ENCODE measurements at places on chromosomes 16 and 17.

- DNase-seq: no peak
Observed at GRCh38 chr17:19348806-19349205, 13.7 kb downstream of the B9D1 start.

GRCh38 chr16:49588026-49588425 is 214.4 kb downstream of the C16orf78 start:
- no peak for DNase-seq

GRCh38 chr17:69516911-69517310 is 102.4 kb downstream of the MAP2K6 start:
- DNase-seq: no peak

- DNase-seq: no peak
Observed at GRCh38 chr16:65489531-65490023, 367.7 kb upstream of the CDH11 start.

DNA sequence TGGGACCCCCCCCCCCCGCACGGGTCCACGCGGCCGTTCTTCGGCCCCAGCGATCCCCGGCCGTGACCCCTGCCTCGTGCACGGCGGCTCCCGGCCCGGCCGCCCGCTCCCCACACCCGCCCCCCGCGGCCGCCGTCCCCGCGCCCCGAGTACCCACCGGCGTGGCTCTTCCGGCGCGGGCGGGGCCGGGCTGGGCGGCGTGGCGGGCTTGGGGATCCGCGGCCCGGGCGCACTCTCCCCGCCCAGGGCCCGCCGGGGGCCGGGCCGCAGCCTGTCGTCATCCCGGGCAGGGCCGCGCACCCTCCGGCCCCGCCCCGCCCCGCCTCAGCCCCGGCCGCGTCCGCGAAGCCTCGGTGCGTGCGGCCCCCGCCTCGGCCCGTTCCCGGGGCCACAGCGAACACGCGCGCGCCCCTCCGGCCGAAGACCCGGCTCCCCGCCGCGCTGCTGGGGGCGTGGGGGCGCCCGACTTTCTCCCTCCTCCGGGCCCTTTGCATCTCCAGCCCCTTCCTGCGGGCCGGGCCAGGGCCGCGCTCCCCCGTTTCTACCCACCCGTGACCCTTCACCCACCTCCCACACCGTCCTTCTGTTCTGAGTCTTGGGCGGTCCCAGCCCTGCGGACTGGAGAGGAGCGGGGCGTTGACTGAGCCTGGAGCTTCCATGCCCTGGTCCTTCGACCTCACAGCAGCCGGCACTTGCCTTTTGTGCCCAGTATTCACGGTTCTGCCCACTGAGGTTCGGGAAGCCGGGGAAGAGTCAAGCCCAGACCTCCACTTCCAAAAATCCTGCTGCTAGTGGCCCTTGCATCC is 840 bp downstream of the MYO1C start:
- no peak for DNase-seq

- DNase-seq: no peak
Observed at GRCh38 chr17:65627891-65628643, 66.6 kb upstream of the AXIN2 start.

- no peak for DNase-seq
Observed at GRCh38 chr17:37050920-37051319, 102.2 kb downstream of the AATF start.

DNA sequence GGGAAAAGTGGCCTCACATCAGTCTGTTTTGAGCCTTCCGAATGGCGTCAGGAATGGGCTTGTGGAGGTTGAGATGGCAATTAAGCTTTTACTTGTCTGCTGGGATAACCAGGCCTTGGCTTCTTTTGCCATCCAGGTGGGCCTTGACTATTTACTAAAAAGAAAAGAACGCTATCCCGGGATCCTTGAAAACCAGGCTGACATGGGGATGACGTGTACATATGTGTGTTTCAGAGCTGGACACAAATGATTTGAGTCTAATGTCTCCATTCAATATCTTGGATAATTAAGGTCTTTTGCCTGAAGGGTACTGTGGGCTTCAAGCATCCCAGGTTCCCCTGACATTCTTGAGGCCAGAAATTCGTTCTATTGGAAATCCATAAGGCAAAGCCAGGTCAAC is 32.6 kb upstream of the HOXB13 start:
- no peak for DNase-seq

DNA sequence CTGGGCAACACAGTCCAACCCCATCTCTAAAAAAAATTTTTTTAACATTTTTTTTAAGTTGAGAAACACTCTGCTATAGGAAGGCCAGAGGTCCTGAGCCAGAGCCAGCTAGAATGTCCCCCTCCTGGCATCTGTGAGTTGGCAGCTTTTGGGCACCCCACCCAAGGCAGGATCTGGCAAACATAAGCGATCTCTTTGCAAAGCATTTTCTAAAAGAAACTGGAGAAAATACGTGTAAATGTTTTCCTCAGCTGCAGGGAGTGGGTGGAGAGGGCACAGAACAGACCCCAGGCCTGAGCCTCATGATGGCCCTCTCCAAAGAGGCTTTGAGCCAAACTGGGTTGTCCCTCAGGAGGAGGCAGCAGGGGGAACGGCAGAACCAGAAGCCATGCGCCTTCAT is 11.7 kb downstream of the CAVIN1 start:
- no peak for DNase-seq

- no peak for DNase-seq
Observed at GRCh38 chr17:60439501-60439900, 17.2 kb downstream of the CHCT1 start.

GRCh38 chr17:76631821-76632565 is 11.6 kb downstream of the ST6GALNAC1 start:
- no peak for DNase-seq

- no peak for DNase-seq
Observed at GRCh38 chr17:17091856-17092756, 49.8 kb downstream of the MPRIP start.

- DNase-seq: no peak
Observed at GRCh38 chr17:62996221-62996620, 30.2 kb downstream of the TANC2 start.

- no peak for DNase-seq
Observed at GRCh38 chr17:74391771-74392170, 24.5 kb downstream of the GPR142 start.

DNA sequence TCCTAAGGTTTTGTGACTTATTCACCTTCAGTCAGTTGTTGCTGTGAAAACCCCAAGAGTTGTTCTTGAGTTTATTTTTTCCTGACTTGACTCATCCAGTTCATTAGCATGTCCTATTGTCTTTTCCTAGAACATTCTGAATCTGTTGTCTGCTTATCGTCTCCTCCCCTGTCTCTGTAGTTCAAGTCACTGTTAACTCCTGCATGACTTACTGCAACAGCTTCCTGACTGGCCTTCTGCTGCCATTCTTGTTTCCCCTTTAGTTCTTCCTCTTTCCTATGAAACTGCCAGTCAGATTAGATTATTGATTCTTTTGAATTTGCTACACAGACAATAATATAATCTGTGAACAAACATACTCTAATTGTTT is 161.5 kb downstream of the FTO start:
- DNase-seq: no peak

- DNase-seq: no peak
Observed at GRCh38 chr16:78679546-78679945, 580.1 kb downstream of the WWOX start.

GRCh38 chr17:65028545-65028843 is 28.0 kb downstream of the GNA13 start:
- DNase-seq: no peak

- no peak for DNase-seq
Observed at GRCh38 chr16:51151961-51152663, 1.0 kb upstream of the SALL1 start.

DNA sequence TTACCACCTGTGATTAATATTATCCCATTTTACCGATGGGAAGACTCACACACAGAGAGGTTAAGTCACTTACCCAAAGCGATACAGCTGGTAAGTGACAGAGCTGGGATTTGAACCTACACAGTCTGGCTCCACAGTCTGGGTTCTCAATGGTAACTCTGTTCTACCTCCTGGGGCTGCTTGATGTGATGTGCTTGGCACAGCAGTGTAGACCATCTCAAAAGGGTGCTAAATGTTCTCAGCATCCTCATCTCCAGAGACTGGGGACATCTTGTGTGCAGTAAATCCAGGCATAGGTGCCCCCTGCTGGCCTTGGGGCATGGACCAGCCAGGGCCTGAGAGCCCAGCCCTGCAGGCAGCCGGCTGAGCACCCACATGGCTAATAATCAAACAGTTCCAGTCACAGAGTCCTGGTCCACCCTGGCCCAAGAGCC is 15.4 kb upstream of the KATNB1 start:
- peak; percentile 19 for DNase-seq

DNA sequence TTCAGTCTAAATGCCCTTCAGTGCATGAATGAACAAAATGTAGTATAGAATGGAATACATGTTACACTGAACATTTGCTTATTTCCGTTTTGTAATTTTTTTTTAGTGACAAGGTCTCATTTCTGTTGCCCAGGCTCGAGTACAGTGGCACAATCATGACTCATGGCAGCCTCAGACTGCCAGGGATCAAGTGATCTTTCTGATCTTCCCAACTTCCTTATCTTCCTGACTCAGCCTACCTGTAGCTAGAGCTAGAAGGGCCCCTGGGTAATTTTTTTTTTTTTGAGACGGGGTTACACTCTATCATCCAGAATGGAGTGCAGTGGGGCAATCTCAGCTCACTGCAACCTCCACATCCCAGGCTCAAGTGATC is 7.3 kb upstream of the SLX4 start:
- DNase-seq: no peak

DNA sequence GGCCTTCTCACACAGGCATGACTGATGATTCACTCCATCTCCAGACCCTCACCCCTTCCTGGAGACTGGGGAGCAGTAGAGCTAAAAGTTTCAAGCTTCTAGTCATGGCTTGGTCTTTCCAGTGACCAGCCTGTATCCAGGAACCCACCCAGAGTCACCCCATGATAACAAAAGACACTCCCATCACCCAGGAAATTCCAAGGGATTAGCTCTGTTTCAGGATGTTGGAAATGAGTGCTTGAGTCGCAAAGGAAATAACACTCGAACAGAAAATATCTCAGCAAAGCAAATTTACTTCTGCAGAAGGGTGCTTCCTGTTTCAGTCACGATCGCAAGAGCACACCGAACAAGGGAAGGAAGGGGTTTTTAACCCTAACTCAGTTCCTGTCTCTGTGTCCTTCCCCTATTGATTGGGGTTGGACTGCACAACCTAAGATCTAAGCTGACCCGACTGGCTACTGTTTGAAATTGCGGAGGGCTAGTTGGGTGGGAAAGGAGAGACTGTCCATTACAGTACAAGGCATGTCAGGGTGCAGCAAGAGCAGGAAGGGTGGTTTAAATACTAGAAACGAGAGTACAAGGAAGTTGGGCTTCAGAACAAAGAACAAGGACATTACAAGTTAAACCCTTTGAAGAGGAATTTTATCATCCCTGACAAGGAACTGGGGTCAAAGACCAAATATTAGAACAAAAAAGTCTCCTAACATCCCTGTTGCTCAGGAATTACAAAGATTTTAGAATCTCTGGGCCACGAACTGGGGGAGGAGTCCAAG is 224.4 kb upstream of the CACNG5 start:
- no peak for DNase-seq

DNA sequence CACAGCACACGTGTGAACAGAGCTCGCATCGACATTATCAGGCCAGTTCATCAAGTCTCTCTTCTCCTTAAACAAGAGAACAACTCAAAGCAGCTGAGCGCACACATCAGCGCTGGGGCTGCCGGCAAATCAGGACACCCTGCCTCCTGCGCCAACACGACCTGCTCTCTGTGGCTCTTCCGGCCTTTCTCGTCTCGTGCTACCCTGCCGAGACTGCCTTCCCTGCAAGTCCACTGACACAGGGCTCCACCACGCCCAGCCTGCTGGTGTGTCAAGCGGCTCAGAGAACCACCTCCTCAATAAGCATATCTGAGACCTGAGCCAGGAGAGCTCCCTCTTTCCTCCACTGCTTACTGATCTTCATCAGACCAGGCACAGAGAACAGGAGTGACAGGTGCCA is 96.9 kb downstream of the ZNF778 start:
- peak; percentile 63 for DNase-seq

- no peak for DNase-seq
Observed at GRCh38 chr17:66675273-66675990, 159.5 kb upstream of the CACNG5 start.

DNA sequence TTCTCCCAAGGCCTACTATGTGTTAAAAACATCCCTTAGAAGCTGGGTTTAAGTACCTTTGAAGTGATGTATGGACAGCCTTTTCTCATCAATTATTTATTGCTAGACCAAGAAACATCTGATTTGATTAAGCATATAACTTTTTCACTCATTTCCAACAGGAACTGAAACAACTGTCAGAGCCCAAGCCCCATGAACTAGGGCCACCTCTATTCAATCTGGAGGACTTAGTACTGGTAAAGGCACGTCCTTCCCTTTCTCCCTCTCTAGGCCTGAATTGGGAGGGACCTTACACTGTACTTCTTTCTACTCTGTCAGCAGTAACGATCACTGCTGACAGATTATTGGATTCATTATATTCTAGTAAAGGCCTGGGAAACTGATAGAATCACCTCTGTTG is 612.0 kb upstream of the CDH8 start:
- DNase-seq: no peak

DNA sequence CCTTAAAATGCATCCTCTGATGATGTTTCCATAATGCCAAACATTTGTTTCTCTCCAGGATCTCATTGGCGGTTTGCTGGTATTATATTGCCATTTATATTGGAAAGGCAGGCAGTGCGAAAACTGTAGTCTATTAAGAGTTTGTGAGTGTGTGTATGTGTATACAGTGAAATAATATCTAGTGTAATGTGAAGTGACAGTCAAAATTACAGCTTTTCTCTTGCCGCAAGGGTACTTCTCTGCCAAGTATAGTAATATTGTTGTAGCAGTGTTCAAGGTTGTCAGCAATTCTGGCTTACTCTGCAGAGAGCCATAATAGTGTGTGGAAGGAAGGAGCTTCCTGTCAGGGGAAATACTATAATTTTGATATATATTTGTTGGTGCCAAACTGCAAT is 178.6 kb downstream of the WWOX start:
- DNase-seq: no peak

- peak; percentile 83 for DNase-seq
Observed at GRCh38 chr16:75097941-75098901, 18.4 kb downstream of the LDHD start.

DNA sequence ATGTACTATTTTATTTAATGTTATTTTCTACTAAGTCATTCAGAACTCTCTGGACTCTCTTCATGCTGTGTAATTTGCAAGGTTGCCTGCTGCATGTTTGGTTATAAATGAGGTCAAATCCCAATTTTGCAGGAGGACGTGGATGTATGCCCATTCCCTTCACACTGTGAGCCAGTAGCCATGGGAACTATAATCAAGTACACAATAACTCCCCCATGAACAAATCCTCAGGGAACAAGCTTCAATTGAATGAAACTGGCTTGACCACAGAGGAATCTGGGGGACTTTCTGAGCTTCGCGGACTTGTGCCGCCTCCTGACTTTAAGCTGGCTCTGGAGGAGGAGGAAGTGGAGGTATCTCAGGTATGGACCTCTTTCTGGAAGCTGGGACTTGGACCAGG is 14.6 kb upstream of the KCTD13 start:
- no peak for DNase-seq
